LoVo (cell line): ENCODE measurements at places on chromosomes 11 and 22.

DNA sequence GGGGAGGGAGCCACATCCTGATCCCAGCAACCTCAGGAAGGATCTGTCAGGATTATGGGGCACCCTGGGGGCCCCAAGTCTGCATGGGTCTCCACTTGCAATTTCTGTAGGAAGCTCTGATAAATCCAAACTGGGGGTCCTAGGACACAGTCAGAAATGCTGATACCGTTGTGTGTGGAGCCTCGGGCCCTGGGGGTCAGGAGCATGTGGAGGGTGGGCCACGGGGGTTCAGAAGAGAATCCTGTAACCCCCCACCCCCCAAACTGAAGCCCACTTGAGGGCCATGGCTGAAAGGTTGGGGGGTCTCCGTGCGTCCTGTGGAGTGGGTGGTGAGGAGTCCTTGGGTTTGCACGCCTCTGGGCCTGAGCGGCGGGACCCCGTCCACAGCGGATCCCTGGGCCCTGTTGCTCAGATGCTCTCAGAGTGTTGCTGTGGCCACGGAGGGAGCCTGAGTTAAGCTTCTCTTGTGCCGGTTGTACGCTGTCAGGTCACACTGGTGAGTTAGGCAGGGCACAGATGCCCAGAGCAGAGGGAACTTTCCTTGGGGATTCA, 72.2 kb downstream of the LRP5 start:
- no peak for DNase-seq

DNA sequence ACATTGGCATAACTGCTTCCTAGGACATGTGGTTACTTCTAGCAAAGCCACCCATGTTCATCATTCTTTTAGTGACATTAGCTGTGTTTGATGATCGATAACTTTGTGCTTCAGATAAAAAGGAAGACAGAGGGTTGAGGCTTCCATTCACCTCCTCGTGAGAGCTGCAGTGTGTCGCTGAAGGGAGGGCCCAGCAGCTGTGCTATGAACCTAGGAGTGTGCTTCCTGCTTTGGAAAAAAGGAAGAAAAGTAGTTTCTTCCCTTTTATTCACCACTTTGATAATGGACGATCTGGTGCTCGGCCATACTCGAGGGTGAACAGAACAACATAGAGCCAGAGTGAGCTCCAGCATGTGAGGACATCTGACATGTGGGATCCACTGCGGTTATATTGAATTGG, 6.1 kb upstream of the RFPL2 start:
- DNase-seq: no peak

- DNase-seq: no peak
Observed at GRCh38 chr11:124483422-124483821, 37.9 kb upstream of the OR8B8 start.

- DNase-seq: no peak
Observed at GRCh38 chr11:108009497-108010370, 1.0 kb downstream of the CUL5 start.

DNA sequence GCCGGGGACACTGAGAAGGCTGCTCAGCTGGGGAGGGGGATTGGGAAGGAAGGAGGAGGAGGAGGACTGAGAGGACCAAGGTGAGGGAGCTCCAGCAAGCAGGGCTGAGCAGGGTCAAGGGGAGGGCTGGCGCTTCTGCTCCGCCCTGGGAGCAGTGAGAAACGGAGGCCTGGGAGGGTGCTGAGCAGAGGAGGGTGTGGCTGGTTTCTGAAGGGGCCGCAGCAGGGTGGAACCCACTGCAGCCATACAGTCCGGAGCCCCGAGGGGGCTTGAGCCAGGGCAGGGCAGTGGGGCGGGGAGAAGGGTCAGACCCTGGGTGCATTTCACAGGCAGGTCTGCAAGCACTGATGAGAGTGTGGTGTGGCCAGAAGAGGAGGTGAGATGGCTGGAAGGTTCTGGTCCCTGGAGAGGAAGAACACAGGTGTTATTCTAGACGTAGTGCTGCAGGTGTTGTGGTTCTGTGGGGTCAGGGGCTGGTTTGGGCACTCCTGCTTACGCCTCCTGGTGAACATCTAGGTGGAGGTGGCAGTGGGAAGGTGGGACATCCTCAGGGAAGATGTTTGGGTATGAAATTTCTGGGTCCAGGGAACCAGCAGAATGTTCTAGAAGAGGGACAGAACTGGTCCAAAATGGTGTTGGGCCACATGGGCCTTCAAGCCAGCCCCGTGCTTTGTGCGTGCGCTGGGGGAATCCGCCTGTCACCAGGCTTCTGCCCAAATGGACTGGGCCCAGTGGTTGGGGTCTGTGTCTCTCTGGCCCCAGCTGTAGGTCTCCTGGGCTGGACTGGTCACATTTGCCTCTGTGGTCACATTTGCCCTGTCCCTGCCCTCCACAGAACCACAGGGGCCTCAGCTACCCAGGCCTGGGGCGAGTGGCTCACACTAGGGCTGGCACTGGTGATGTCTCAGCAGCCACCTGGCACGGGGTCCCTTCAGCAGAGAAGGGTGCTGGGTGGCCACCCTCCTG, 714.7 kb downstream of the BRD1 start:
- no peak for DNase-seq

- no peak for DNase-seq
Observed at GRCh38 chr11:117816151-117816741, 8.3 kb downstream of the FXYD2 start.

GRCh38 chr11:112878033-112878601, 83.1 kb upstream of the NCAM1 start:
- DNase-seq: no peak

GRCh38 chr11:20207781-20208621, 47.7 kb upstream of the DBX1 start:
- no peak for DNase-seq

GRCh38 chr22:29638678-29639077, 35.2 kb downstream of the NF2 start:
- DNase-seq: no peak

DNA sequence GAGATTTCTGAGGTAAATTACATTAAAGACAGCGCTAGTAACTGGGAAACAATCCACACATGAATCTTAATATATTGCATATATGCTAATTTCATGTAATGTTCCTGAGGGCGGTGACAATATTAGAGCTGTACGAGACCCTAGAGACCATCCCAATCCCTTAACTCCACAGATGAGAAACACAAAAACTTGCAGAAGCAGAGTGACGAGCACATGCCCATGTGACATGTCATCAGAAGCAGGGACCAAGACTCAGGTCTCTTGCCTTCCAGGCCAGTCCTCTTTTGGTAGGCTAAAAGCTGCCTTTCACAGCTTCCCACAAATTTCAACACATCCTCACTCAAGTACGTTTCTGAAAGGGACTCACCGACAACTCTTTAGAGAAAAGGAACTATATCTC, 11.8 kb downstream of the MAPK1 start:
- DNase-seq: no peak

DNA sequence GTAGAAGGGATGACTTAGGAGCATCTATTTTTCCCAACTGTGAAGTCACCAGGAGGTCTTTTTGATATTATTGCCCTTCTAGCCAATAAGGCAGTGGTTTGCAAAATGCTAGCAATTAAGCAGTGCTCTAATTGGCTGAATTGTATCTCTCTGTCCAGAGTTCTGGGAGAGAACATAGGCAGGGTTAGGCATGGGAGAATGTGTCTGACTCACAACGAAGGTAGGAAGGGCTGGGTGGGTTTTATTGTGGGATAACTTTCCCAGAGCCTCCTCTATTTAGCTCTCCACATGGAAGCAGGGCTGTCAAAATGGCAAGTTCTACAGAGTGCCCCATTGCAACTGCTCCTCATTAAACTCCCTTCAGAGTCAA, 415.9 kb upstream of the CADM1 start:
- no peak for DNase-seq

DNA sequence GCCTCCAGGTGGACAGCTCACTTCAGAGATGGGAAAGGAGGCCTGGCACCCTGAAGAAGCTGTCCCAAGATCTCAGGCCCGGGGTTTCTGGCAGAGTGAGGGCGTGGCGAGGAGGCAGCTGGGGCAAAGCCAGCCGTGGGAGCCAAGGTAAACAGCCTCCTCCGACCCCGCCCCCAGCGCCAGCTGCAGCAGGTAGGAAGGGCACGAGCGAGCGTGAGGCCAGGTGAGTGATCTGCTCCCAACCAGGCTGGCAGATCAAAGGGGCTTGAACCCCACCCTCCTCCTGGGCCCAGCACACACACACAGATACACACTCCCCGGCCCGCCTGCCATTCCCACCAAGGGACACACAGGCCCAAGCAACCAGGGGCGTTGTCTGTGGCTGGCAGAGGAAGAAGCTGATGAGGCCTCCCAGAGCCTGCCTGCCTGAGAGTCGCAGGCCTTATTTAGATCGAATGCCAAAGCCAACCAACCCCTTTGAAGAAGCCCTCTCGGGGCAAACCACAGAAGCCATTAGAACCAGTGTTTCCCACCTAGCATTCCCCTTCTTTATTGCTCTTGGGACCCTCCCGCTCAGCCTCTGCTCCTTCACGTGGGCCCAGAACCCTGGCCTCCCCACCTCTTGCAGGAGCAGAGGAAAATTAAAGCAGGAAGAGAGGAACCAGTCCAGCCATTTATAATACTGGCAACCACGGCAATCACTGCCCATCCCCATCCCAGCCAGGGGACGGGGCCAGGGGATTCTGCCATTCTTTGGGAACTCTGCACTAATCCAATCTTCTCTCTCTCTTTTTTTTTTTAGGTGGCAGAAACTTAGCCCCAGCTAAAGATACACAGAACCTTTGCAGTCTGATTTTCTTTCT, 5.0 kb downstream of the PDGFB start:
- DNase-seq: peak; percentile 87

DNA sequence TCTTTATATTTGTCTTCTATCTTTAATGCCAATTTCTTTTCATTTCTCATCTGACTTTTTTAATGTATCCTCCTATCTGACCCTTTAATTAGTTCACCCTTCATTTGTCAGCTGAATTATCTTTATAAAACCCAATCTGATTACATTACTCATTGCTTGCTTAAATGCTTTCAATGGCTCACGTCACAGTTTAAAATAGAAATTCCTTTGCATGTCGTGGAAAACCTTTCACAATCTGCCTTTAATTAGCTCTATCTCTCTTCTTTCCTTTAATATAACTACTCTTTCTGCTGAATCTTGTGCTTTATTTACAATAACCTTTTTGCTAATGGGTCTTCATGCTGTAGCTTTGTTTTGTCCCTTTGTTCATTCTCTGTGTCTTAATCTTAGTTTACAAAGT, 125.7 kb downstream of the DYNC2H1 start:
- no peak for DNase-seq

- DNase-seq: no peak
Observed at GRCh38 chr11:125426818-125427528, 69.1 kb downstream of the FEZ1 start.

- DNase-seq: no peak
Observed at GRCh38 chr22:39949964-39950737, 10.0 kb upstream of the TMA7B start.

GRCh38 chr11:82988936-82989627, 82.6 kb downstream of the RAB30 start:
- DNase-seq: no peak
